ENCODE measurements at places on chromosomes 11 and 22.

DNA sequence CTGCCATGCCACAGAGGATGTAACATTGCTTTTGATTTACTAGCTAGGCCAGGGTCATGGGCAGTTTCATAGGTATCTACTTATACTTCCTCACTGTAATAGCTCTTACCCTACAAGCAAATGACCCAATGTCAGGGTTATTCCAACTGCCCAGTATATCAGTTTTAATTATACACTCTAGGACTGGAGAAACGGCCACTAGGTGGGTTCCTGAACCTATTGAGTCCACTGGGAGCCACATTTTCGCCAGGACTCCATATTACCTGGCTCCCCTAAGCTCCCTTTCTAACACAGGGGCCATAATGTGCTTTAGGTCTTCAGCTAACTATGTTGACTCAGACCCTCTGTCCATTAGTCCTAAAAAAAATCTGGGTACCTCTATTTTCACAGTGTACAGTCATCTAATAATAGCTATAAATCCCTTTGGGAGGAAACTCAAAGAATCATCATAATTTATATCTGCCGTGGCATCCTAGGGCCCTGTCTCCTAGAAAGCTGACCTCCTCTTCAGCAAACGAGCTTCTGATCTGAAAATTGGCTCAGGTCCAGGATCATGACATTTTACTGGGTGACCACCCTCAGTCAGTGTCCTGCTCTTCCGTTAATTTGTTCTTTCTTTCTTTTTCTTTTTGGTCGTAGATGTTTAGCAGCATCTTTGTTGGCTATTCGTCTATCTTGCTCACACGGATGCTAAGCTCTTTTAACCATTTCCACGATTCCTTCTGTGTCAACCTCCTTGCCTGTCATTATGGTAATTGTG lies 244.3 kb downstream of the FAM76B start:
- no peak for DNase-seq

DNA sequence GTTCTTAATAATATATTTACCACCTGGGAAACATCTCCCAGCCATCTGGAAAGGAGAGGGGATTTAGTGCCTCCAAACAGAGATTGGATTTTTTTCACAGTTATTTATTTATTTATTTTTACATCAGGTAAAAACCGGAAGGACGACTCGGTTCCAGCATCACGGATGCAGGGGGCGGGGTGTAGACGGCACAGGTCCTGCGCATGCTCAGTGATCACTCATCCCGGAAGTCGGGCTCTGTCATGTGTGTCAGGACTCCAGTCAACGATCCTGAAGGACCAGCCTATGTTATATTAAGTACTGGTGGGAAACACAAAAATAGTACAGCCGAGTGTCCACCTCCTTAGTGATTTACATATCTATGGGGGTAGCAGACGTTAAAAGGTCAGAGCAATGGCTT lies 467.6 kb downstream of the NTM start:
- no peak for DNase-seq

DNA sequence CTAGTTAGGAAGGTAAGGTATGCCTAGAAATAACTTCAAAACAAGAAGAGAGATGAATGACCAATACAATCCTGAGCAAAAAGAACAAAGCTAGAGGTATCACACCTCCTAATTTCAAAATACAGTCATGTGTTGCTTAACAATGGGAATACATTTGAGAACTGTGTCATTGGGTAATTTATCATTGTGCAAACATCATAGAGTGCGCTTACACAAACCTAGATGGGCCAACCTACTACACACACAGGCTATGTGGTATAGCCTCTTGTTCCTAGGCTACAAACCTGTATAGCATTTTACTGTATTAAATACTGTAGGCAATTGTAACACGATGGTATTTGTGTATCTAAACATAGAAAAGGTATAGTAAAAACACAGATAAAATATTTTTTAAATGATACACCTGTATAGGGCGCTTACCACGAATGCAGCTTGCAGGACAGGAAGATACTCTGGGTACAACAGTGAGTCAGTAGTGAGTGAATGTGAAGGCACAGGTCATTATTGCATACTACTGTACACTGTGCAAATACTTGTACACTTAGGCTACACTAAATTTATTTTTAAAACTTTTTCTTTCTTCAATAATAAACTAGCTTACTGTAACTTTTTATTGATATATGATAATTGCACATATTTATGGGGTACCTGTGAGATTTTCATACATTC lies 48.2 kb downstream of the STK33 start:
- DNase-seq, result no peak

DNA sequence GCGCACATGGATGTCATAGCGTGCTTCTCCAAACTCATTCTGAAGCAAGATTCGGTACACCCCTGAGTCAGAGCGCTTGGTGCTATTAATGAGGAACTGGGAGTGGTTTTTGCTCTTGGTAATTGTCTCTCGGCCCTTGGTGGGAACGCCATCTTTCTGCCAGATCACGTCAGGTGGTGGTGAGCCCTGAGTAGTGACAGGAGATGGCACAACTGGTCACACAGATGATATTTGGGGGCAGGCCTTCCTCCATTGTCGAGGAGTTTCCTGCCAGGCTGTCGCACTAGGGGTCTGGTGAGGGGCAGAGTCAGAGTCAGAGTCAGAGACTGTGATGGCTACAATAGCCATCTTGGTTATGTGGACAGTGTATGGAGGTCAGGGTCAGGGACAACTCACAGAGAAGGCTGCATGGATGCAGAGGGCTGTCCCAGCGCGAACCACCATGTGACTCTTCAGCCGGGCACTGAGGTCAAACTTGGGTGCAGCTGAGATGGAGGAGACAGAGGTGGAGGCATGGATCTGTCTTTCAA lies 9.3 kb downstream of the TMEM86A start:
- DNase-seq, result no peak
